Stimulated activated CD4-positive, alpha-beta T cell treated with anti-CD3 and anti-CD28 coated beads, Interleukin-1b, Interleukin-23, amount 100 ng/mL, for 1 hour (primary cell): ENCODE measurements at places on chromosomes 12 and 14.
A peak's percentile ranks its signal among the peaks of the same experiment; 100 is the strongest.

DNA sequence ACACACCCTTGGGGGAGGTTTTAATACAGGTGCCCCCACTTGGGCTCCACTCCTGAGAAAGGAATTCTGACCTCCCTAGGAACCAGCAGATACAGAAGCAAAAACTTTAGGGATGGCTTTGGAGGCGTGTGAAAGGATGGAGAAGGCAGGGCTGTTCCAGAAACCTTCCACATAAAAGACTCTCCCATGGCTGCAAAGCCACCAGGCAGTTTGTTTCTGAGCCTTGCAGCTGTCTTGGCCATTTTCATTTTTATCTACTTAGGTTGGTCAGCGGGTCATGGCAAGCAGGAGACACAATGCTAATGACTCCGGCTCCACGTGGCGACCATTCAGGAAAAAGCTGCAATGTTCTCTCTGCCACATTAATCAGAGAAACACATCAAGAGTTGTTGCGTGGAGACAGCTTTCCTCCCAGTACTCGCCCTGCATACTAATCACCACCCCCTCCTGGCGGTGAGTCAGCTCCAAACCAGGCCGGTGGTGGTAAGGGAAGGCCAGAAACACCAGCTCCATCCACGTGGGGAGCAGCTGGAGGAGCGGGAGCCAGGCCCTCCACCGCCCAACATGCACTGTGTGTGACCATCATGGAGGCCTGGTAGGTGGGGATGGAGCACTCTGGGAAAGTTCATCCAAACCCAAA is 30.9 kb upstream of the IRF2BPL start:
- no peak for DNase-seq

- peak; percentile 48 for DNase-seq
Measured at GRCh38 chr14:95442633-95443021, 73.8 kb downstream of the SYNE3 start.

DNA sequence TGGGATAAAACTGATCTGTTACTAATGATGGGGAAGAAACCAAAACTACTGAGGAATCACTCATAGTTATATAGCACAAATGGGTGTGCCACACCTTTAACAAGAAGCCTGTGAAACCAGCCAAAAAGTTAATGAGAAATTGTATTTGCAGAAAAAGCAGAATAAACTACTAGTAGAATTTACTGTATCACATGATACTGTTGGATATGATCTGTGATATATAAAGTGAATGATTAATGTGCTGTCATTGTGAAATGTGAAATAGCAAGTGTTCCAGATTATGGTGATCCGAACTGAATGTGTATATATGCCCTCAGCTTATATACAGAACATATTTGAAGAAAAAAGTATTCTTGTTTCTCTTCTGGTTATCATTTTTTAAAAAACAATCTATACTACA is 30.5 kb downstream of the VEZT start:
- DNase-seq = no peak

DNA sequence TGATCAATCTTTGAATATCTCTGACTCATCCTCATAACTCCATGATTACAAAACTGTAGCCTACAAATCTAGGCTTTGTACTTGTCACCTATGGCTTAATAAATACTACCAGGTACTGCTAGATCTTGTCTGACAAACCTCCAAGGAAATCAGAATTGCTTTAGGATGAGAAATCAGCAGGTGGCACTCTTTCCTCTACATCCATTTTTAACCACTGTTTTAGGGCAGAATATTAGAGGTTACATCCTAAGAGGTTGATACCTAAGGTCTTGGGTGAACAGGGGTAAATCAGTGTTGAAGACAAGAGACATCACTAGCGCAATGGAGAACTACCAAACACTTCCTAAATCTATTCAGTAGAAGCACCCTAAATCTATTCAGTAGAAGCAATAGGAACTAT is 63.1 kb upstream of the SOX5 start:
- no peak for DNase-seq

DNA sequence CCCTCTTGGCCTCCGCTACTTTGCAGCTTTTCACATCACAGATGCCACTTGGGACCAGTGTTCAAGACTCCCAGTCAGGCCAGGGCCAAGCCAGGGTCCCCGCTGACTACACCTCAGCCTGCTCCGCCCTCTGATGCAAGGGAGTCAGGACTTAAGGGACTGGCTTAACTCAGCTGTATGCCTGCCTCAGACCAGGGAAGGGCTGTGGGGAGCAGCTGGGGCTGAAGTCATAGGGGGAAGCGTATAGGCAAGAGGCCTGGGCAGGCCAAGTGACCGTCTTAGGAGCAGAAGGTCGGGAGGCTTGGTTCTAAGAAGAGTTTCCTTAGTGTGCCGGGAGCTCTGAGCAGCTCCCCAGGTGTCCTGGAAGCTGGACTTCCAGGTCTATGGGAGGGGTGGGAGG is 21.9 kb downstream of the KDM2B start:
- no peak for DNase-seq

- no peak for DNase-seq
Measured at GRCh38 chr12:64170024-64170423, 52.1 kb downstream of the KICS2 start.

DNA sequence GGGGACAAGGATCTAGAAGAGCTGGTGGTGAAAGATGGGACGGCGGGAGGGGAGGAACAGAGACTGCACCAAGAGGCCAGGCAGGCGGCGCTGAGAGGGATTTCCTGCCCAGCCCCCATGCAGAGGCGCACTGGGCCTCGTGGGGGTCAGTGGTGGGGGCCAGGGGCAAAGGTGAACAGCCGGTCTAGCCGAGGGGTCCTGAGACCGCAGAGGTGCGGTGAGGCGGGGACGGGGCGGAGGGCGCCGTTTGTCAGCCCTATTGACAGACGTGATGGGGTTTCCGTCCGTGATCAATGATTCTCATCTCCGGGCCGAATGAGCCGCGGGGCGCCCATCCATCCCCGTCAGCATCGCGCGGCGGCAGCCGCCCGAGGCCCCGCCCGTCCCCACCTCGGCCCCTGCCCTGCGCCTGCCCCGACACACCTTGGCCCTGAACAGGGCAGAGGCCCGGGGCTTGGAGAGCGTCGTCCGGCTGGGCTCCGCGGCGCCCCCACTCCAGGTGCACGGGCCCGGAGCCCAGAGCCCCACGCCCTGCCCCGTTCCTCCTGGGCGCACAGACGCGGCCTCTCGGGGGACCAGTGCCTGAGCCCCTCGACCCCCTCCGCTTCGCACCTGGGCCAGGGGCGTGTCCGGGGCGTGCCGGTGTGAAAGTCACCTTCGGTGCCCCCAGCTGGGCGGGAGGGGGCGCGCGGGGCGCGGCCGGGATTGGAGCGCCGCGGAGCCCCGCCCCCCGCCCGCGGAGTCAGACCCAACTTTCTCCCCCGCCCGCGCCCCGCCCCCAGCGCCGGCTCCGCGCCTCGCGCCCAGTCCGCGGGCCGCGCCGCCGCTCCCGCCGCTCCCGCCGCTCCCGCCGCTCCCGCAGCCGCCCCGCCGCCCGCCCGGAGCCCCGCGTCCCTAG is at the start of gene NXPH4:
Gene NXPH4 (plus strand): TSS at position 781 of the 898 bp plus-strand sequence. CDS start 176 bp downstream, outside the sequence.
- DNase-seq = no peak
